GDM1 (cell line): ENCODE measurements at places on chromosomes 6 and 20.
A peak's percentile ranks its signal among the peaks of the same experiment; 100 is the strongest.

DNA sequence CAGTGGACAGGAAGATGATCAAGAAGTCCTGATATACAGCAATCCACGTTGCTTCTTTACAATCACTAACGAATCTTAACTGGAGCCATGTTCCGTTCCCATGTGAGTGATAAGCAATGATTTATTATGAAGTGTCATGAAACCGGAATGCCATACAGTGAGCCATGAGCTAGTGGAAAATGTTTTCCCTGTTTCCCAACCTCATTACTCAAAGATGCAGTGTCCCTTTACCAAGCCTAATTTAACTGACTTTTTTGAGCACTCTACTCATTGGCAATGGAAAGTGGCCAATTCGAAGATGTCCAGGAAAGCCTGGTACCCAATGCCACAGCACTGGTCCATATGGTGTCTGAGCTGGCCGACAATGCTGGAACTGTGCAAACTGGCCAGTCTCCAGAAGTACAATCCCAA, 148.3 kb downstream of the ZNF217 start:
- no peak for DNase-seq

DNA sequence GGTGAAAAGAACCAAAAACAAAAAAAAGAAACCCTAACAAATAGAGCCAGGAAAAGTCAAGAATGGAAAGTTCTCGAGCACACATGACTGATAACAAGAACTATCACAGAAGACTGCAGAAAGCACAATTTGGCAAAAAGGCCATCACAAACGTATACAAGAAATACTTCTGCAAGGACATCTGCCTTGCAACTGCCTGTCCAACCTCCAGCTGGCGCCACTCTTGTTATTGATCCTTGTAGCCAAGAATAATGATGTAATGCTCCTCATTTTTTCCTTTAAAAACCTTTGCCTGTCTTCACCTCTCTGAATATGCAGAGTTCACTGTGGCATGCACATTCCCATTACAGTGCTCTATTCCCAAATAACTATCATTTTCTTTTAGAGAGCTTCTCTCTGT, 87.9 kb upstream of the BMP5 start:
- DNase-seq: peak; percentile 5

DNA sequence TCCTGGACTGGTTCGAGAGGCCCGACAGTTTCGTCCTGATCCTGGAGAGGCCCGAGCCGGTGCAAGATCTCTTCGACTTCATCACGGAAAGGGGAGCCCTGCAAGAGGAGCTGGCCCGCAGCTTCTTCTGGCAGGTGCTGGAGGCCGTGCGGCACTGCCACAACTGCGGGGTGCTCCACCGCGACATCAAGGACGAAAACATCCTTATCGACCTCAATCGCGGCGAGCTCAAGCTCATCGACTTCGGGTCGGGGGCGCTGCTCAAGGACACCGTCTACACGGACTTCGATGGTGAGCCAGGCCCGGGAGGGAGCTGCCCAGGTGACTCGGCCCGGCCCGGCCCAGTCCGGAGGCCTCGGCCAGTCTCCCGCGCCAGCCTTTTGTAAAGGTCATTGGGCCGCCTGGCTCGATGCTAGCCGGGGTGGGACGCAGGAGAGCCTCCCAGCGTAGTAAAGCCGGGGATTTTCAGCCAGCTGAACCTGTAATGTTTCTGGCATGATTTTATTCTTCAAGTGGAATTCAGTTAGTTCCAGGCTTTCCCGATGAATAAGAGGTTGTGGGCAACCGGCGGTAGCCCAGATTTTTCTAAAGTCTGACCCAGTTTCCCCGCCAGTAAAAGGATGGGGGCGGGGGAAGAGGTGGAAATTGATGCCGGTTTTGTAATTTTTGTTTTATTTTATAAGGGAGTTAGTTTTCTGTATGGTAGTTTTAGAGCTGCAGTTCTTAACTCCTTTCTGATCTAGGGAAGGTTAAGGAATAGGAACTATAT, 1.4 kb downstream of the PIM1 start:
- no peak for DNase-seq

GRCh38 chr6:142280927-142281326, 20.9 kb upstream of the ADGRG6 start:
- DNase-seq: no peak

- DNase-seq: no peak
These were observed 1.0 kb downstream of the TOMM34 start for GRCh38 chr20:44959082-44959637.

DNA sequence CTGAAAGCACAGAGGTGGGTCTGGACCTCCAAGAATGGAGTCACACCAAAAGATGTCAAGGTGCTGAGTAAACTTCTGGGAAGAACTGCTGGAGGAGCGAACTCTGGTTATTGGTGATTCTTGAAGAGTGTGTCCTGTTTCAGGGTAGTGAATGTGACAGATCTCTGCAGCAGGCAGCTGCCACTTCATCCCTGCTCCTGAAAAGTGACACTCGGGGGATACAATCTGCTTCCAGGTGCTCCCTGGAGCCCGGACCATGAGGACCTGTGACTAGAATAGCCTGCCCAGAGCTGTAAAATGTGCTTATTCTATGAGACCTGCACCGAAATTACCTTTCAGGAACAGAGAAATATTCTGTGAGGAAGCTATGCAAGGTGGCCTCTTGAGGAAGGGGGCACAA, 191.1 kb downstream of the FOXC1 start:
- DNase-seq: no peak

DNA sequence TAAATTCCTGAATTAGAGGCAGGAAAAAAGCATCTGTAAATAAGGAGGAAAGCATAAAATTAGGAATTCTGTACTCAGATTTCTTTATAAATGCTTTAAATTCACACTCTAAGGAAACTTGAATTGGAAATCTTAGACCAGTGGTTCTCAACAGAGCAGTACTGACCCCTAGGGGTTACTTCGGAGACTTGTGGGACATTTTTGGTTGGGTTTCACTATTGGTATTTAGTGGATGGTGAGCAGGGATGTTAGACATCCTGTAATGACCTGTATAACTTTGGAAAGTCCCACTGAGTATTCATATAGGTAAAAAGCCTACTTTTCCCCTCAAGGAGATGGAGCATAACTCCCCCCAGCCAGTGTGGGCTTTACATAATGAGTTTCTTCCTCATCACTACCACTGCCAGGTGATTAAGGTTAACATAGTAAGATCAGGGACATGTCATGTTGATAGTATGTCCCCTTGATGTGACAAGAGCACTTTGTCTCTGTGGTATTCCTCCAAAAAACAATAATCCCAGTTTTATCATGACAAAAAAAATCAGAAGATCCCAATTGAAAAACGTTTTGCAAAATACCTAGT, 31.0 kb downstream of the GLO1 start:
- no peak for DNase-seq

DNA sequence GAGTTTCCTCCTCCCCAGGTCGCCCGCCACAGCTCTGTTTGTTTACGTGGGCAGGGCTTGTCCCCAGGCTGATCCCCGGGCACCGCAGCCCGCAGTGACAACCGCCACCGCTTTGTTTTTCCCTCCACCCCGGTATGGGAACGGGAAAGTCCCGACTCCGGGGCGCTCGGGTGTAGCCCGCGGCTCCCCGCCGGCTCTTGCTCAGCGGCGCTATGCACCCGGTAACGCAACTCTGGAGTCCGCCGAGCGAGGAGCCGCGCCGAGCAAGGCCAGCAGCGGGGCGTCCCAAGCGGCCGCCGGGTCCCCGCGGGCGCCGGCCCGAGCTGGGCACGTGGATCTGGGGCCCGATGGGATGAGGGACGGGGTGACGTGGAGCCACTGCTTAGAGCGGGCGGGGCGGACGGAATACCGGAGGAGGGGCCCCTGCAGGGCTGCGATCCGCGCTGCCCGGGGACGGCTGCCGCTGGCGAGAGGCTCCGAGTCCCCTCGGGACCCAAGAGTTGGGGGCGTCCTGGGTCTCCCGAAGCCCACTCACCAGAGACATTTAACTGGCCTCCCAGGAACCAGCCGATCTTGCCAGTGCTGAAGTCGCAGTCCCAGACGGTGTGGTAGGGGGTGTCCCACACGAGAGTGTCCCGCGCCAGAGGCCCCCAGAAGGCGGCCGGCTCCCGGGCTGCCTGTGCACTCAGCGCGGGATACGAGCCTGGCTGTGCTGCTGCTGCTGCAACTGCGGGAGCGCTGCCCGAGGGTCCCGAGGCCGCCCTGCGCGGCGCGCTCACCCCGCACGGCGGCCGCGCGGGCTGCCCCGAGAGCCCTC, 497 bp downstream of the ACSS1 start:
- peak; percentile 33 for DNase-seq

DNA sequence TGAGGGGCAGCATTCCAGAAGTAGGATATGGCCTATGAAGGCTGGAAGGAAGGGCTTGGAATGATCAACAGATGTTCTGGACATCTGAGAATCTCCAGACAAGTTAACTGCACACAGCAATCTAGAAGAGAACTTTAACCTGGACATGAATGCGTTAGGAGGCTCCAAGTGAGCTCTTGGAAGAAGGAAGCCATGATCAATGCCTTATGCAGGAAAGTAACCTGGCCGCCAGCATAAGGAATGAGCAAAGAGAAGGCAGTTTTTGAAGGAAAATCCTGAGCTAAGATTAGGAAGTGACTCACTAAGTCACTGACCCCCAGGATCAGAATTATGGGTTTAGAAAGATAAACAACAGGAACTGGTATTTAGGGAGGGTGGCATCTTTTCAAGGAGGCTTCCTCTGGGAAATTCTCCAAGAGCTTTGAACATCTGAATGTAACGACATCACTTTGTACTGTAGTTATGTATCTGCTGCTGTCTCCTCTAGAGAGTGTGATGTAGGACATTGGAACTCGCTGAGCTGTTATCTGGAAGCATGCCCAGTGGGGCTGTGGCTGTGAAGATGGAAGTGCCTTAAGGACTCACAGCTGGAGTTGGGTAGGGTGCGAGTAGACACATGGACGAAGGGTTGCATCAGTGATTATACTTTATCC, 236.8 kb downstream of the PACRG start:
- DNase-seq: no peak

DNA sequence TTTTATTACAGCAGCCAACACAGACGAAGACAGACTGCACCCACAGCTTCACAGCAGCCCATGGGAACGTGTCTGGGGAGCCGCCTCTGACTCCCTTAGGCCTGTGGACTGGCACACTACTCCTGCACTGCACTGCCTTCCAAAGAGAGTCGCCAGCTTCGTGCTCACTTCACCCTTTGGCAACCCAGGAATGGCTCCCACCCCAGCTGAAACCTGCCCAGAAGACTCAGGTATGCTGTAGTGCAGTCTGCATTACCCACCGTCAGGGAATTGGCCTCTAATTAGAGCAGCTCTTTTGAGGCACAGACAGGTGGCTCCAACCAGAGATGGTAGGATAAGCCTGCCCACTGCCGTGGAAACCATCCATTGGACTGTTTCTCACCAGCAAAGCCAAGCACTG, 39.9 kb upstream of the FRMD1 start:
- DNase-seq: no peak

GRCh38 chr6:144415835-144416237, 130.7 kb downstream of the UTRN start:
- DNase-seq: no peak
